ENCODE measurements at places on chromosomes 16 and 17.

DNA sequence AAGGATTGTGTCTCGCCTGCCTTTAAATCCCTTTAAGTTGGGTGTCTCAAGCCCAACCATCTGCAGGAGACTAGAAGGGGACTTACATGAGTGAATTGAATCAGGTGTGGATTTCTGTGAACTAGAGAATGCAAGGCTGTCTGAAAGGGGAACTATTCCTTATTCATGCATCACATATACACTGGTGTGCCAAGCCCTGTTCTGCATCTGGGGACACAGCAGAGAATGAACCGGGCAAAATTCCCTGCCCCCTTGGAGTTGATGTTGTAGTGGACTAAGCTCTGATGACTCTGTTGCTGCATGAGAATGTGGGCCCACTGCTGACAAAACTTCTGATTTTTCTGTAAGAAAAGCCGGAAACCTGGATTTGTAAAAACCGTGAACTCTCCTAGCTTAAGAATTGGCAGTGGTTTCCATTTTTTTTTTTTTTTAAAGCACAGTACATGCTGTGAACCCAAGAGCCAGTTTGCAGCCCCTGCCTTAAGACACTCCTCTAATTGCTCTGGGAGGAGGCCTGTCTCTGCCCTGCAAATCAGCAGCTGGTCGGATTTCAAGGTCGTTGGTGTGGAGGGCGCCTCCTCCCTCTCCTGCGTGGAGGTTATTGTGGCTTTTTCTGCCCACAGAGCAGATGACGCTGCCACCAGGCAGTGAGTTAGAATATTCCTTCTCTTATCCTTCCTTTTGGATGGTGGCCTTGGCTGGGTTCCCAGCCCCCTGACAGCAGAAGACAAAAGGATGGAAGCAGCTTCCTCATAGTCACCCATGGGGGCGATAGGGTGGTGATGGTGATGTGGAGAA is 131.0 kb downstream of the PRKCB start:
- no peak for DNase-seq

- no peak for DNase-seq
These were observed 44.8 kb upstream of the CDRT4 start for GRCh38 chr17:15512071-15512709.

- no peak for DNase-seq
These were observed 758.8 kb downstream of the CDH11 start for GRCh38 chr16:64363039-64363438.

DNA sequence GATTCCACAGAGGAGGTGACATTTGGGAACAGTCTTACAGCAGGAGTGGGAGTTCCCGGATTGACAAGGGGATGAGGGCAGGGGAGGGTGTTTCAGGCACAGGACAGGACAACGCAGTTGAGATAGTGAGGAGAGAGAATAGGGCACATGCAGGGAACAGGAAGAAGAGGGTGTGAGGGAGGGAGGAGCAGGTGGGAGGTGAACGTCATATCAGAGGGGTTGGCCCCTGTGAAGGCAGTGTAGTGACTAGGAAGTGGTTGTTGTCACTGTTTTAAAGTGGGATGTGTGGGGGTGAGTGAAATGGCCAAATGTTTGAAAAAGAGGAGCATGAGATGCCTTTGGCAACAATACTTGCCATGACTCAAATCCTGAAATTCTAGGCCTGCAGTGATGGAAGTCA is 12.2 kb downstream of the PRKCB start:
- DNase-seq: no peak
